ENCODE measurements at places on chromosomes 1 and 21. TPM values are rescaled to one million over a fixed set of nuclear protein-coding genes. Genes with fewer than 3 reads are reported as not detected.

DNA sequence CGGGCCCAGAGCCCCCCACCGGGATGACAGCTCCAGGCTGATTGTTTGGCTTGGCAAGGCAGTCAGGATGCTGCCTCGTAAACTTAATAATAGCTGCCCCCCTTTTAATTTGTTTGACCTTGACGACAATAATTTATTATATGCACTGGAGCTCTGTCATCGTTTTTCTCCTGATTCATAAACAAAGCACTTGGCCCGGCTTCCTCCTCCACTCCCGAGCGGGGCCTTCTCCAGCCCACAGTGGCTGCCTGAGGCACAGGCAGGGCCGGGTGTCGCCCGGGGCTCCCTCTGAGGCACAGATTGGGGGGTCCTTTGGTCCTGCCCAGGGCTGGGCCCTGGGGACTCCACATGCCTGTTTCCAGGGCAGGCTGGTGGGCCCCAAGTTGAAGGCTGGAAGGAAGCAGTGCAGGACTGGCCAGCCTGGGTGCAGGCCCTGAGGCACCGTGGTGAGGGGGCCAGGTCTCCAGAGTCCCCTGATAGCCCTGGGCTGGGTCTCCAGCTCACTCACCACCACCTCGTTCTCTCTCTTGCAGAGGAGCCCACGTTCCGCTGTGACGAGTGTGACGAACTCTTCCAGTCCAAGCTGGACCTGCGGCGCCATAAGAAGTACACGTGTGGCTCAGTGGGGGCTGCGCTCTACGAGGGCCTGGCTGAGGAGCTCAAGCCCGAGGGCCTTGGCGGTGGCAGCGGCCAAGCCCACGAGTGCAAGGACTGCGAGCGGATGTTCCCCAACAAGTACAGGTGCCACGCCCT is 52.0 kb upstream of the ARHGEF16 start:
- DNase-seq: peak; percentile 45

The CYP4Z1 gene
- 0.52 TPM for polyA plus RNA-seq

- no peak for DNase-seq
Observed at GRCh38 chr1:14970115-14970798, 183.3 kb upstream of the TMEM51 start.

DNA sequence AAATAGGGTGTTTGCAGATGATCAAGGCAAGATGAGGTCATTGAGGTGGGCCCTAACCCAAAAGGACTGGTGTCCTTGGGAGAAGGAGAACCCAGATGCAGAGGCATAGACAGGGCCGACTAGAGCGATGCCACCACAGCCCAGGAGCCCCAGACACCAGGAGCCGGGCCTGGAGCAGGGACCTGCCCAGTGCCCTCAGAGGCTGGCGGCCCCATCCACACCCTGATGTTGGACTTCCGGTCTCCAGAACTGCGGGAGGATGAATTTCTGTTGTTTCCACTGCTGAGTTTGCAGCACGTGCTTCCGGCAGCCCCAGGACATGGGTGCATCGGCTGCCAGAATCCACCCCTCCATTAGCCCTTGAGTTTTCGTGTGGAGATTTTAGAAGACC is 7.2 kb upstream of the ACTRT2 start:
- DNase-seq: no peak

The MAN1C1 gene
- polyA plus RNA-seq: 13.9 TPM

The TAS1R2 gene
- not detected for polyA plus RNA-seq

GRCh38 chr1:7006996-7007871 is 222.0 kb downstream of the CAMTA1 start:
- DNase-seq: no peak

DNA sequence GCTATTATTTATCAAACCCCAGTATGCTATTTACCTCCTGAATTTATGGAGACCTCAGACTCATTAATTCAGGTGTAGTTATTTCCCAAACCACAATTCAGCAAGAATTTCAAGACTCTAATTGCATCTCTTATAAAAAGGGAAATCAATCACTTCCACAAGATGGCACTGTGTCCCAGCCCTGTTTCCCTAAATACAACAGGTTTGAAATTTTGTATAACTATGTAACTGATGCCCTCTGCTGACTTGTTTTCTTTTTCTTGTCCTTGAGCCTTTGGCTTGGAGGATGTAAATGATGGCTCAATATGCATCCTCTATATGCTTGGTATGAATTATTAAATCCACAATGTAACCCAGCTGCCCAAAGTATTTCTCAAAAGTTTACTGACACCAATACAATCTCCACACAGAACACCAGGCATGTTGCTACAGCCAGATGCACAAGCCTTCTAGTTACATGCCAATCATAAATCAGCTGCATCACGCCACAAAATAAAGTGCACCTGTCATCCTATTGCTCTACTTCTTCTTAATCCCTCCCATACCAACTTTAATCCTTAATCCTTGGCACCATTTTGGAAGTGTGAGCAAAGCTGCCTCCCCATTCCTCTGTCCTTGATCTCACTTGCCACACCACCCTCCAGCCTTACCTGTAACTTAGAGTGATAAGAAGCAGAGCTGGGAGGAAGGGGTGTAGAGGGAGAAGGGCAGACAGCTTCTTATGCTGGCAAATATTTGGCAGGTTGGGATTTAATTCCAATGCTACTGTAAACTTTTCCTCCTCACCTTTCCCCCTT is 9.0 kb downstream of the C1orf105 start:
- DNase-seq: peak; percentile 62

The MINDY1 gene
- polyA plus RNA-seq: 47.9 TPM

DNA sequence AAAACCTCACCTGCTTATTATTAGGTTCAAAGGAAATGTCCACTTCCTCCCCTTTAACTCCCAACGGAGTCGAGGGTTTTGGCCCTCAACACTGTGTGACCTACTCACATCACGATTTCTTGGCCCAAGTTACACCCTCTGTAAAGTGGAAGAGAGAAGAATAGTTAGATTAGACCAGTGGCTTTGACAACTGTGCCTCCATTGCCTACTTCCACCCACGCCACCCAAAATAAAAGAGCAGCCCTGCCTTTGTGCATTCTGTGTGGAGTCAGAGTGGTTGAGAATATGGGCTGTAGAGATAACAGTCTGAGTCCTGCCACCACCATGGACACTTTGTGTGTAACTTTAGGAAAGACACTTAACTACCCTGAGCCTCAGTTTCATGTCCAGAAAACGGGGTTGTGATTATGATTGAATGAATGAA is 4.1 kb upstream of the HDGF start:
- DNase-seq: no peak

DNA sequence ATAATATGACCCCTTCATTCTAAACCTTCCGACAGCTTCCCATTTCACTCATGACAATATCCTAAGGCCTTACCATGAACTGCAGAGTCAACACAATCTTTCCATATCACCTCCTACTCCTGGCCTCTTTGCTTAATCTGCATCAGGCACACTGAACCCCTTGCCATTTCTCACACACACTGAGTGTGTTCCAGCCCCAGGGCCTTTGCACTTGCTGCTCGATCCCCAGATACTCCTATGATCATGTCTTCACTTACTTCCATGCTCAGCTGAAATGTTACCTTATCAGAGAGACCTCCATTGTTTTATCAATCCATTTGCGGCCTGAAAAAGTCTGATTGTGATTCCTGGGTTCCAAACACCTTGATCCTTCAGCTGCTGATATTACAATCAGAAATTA is 47.0 kb downstream of the ETS2 start:
- no peak for DNase-seq

The CRP gene
- polyA plus RNA-seq: not detected

GRCh38 chr1:169009666-169010065 is 96.8 kb upstream of the ATP1B1 start:
- DNase-seq: no peak

DNA sequence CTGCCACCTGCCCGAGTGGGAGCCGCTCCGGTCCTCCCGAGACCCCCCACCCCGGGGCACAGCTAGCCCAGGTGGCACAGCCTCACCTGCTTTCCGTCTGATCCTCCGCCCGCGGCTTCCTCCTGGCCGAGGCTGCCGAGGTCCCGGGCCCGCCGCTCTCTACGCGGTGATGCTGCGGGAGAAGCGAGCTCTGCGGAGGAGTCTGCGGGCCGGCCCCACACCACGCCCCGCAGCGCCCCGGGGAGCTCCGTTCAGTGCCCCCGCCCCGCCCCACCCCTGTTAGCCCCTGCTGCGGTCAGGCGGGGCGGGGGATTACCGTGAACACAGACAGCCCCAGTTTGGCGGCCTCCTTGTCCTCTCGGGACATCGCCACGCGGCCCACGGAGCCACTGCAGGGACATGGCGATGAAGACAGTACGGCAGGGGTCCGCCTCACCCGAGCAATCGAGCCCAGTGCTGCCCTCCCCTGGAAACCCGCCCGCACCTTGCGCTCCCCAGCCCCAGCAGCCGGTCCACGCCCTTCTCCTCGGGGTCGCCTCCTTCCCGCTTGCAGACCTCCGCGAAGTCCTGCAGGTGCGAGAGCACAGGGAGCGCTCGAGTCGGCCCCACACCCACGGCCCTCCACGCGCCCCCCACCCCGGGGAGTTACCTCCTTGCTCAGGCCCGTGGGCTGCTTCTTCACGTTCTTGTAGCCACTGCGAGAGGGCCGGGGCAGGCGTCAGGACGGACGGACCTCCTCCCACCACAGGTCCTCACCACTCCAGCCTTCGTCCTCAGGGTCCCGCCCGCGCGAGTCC is 933 bp downstream of the C1orf35 start:
- no peak for DNase-seq

DNA sequence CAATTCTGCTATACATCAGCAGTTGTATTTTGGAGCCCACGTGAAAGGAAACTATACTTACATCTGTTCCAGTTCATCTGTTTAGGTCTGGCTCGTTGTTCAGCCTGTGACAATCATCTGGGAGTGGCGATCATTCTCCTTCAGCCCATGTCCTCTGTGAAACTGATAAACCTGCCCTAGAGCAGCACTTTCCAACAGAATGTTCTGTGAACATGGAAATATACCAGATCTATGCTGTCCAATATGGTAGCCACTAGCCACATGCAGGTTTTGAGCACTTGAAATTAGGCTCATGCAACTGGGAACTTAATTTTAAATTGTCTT is 24.5 kb upstream of the COQ8A start:
- DNase-seq: no peak
